Uterus (tissue), 4 donors: ENCODE measurements at places on chromosomes 3 and 15. TPM values are rescaled to one million over a fixed set of nuclear protein-coding genes. Genes with fewer than 3 reads are reported as not detected.

DNA sequence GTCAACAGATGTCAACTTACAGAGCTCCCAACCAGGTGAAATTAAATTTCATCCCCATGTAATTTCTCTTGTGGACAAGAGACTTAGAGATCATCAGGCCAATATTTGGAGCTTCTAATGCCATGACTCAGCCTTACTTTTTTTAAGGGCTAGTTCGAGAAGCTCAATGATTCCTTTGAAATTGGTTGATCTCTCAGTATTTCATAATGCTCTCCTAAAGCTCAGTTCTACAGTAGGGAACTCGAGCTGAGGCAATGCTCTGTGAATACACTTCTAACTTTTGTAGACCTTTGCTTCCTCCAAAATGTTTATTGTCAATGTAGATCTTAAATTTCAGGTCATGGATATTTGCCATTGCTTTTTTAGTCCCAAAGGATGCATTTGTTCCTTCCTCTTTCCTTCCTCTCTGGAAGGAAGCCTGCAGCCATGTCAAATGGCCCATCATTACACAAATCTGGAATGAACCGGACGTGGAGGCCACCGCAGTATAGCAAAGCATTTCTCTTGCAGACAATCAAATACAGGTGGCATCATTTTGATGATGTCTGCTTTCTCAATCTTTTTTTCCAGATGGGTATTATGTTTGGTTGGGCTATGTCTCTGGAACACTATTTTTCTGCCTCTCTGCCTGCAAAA, 28.3 kb downstream of the STARD5 start:
- no peaks in the 10 kb centered on the region for H3K27me3 ChIP-seq

GRCh38 chr15:51737522-51738305, at the start of gene LYSMD2:
Gene LYSMD2, minus strand, starts transcription at chr15:51737655. Its CDS starts 33 bp downstream, at chr15:51737622.
- peak within 1 kb of the TSS; percentile 86 for H3K27ac ChIP-seq
- DNase-seq: peak; percentile 86
- H3K4me3 ChIP-seq: peak within 1 kb of the TSS; percentile 94
- H3K36me3 ChIP-seq: no peaks in the 10 kb centered on the region
- H3K27me3 ChIP-seq: no peaks in the 10 kb centered on the region

GRCh38 chr15:66715181-66715624, 13.2 kb downstream of the SMAD6 start:
- DNase-seq: no peak
- no peak overlapping the region for H3K4me3 ChIP-seq
- H3K27me3 ChIP-seq: no peaks in the 10 kb centered on the region
- peaks cover 4% of the 10 kb centered on the region for H3K4me1 ChIP-seq
- H3K27ac ChIP-seq: peak overlapping the region; percentile 42

- H3K36me3 ChIP-seq: no peaks in the 10 kb centered on the region
- no peak overlapping the region for H3K4me3 ChIP-seq
- no peaks in the 10 kb centered on the region for H3K27me3 ChIP-seq
- H3K27ac ChIP-seq: no peak overlapping the region
Observed at GRCh38 chr15:43514241-43515057, 3.0 kb upstream of the MAP1A start.

DNA sequence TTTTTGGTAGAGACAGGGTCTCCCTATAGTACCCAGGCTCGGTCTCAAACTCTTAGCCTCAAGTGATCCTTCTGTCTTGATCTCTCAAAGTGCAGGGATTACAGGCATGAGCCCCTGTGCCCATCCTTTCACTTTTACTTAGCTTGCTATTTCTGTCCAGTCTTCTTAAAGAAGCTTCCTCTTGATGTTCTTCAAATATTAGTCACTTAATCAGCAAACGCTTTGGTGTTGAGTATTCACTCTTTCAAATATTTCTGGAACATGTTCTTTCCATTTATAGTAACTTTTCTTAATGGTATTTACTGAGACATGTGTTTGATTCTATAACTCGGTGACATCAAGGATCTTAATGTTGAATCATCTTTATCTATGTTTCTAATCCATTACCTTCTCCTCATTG, 122.1 kb downstream of the CNTN6 start:
- no peak overlapping the region for H3K27ac ChIP-seq
- no peaks in the 10 kb centered on the region for H3K4me1 ChIP-seq
- no peaks in the 10 kb centered on the region for H3K27me3 ChIP-seq
- H3K4me3 ChIP-seq: no peak overlapping the region
- DNase-seq: no peak

GRCh38 chr3:195416795-195417194, 26.0 kb downstream of the ACAP2 start:
- no peak overlapping the region for H3K4me3 ChIP-seq
- H3K36me3 ChIP-seq: no peaks in the 10 kb centered on the region
- no peak overlapping the region for H3K27ac ChIP-seq
- DNase-seq: no peak
- H3K4me1 ChIP-seq: no peaks in the 10 kb centered on the region

DNA sequence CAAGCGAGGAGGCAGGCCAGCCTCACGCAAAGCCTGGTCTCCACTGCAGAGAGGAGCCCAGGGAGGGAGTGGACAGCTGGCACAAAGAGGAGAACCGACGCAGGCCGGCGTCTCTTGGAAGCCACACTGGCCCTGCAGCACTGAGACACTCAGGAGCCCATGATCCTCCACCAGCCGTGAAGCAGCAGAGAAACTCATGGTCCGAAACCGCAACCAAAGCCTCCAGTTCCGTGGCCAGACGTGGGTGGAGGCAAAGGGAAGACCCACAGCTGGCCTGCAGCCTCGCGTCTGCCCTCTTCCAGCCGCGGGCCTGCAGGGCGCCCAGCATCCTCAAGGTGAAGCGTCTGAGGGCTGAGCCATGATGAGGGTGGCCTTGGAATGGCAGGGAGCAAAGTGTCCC, 62.2 kb upstream of the SEC61A1 start:
- H3K4me3 ChIP-seq: no peak overlapping the region
- H3K36me3 ChIP-seq: no peaks in the 10 kb centered on the region
- no peak for DNase-seq
- H3K4me1 ChIP-seq: no peaks in the 10 kb centered on the region
- no peak overlapping the region for H3K27ac ChIP-seq

- no peak for DNase-seq
- no peaks in the 10 kb centered on the region for H3K36me3 ChIP-seq
- no peaks in the 10 kb centered on the region for H3K27me3 ChIP-seq
- no peak overlapping the region for H3K27ac ChIP-seq
- no peaks in the 10 kb centered on the region for H3K4me1 ChIP-seq
Observed at GRCh38 chr3:60202052-60202726, 1049.1 kb downstream of the FHIT start.

DNA sequence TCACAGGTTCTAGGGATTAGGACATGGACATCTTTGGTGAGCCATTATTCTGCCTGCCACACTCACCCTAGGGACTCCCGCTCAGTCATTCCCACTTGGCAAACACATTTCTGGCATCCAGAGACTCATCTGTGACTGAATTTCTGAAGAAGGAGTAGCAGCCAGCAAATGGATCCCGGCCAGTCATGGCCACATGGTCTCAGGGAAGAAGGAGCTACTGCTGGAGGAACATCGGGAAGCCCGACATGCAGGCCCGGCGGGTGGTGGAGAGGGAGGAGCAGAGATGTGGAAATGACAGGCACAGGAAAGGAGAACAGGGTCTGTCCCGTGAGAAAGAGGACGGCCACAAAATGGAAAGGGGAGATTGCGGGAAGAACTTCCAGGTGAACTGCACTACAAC, 65.4 kb downstream of the SEMA5B start:
- no peaks in the 10 kb centered on the region for H3K27me3 ChIP-seq
- DNase-seq: no peak
- H3K36me3 ChIP-seq: no peaks in the 10 kb centered on the region

GRCh38 chr3:43736558-43737440, 46.1 kb downstream of the ABHD5 start:
- no peaks in the 10 kb centered on the region for H3K4me1 ChIP-seq
- no peak overlapping the region for H3K27ac ChIP-seq
- no peaks in the 10 kb centered on the region for H3K36me3 ChIP-seq

- no peak overlapping the region for H3K4me3 ChIP-seq
- H3K36me3 ChIP-seq: no peaks in the 10 kb centered on the region
- H3K27me3 ChIP-seq: no peaks in the 10 kb centered on the region
- DNase-seq: no peak
- no peaks in the 10 kb centered on the region for H3K4me1 ChIP-seq
Observed at GRCh38 chr15:84398763-84399701, 163.5 kb downstream of the GOLGA6L4 start.

The RAB7A gene
- total RNA-seq: 224 TPM

DNA sequence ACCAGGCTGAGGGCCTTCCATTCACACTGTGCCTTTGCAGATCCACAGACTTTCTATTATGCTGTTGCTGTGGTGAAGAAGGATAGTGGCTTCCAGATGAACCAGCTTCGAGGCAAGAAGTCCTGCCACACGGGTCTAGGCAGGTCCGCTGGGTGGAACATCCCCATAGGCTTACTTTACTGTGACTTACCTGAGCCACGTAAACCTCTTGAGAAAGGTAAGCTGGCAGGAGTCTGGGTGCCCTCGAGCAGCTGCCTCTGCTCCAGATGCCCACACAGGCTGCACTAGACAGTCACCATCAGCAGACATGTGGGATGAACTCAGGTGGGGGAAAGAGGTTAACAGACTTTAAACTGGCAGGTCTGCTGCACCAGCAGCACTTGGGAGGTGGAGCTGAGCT, 8.3 kb downstream of the TF start:
- H3K36me3 ChIP-seq: no peaks in the 10 kb centered on the region
- no peaks in the 10 kb centered on the region for H3K4me1 ChIP-seq
- no peaks in the 10 kb centered on the region for H3K27me3 ChIP-seq
- no peak overlapping the region for H3K27ac ChIP-seq
